ENCODE measurements at places on chromosomes 3 and 15.

DNA sequence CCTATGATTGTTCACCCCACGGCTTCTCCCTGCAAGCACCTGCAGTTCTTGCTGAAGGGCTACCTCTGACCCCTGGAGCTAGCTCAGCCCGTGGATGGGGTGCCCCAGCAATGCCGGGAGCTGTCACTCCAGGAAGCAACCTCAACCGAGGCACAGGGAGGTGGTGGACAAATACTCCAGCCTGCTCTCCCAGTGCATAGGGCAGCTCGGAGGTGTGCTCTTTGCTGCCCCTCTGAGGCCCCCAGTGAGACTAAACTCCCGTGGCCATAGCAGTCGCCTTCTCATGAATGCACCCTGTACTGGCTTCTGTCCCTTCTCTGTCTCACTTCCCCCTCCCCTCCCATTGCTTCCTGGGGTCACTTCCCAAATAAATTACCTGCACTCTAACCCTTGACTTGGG, 48.5 kb downstream of the LINGO1 start:
- DNase-seq, result peak; percentile 45

- DNase-seq, result no peak
These were observed 57.1 kb upstream of the BCL6 start for GRCh38 chr3:187802203-187802927.

DNA sequence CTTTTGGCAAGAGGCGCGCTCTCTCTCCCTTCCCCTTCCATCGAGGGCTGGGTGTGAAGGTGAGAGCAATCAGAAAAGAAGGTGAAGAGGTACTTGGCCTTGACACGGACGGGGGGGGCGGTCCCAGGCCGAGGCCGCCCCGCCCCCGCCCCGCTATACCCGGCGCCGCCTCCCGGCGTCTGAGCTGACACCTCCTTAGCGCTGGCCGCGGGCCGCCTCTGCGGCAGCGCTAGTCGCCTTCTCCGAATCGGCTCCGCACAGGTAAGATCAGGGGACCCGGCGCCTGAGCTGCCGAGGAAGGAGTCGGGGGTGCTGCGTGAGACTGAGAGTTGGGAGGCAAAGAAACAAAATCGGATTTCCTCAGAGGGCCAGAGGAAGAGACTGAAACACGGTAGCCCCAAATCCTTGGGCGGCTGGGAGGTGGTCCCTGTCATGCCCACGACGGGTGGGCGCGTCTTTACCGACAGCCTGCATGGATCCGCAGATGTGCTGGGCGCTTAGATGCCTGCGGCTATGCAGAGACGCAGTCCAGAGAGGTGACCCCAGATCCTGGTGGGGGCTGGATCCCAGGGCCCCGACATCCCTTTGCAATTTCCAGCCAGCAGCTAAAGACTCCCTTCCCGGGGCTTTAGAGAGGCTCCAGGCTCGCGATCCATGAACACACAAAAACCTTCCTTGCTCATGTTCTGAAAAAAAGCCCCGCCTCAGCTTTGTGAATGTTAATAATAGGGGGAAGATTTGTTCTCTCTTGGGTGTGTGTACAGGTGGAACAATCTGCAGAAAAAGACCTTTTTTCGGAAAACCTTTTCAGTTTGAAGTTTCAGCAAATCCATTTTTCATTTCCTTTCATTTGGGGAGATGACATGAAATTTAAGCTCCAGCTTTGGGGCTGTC, at the start of gene ENTPD3:
ENTPD3 (plus strand) TSS at position 184 of the 894 bp plus-strand sequence. CDS start 874 bp downstream, outside the sequence.
- DNase-seq, result no peak

GRCh38 chr3:14290631-14291385, 111.6 kb upstream of the SLC6A6 start:
- DNase-seq, result no peak

DNA sequence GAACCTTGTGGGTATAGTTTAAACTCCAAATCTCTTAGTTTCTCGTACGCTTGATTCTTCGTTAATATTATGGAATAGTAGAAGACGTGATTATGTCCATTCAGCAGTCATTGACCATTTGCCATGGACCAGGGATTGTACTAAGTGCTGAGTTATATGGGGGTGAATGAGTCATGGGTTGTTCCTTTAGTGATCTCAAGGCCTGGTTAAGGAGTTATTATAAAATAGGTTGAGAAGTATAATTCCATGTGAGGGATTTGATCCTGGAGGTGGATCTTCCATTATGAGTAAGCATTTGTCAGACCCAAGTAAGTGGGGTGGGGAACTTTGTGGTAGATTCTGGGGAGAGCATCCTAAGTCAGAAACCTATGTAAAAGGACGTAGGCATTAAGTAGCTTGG, 15.4 kb downstream of the NR2C2 start:
- no peak for DNase-seq

GRCh38 chr15:76932135-76932966, 802 bp downstream of the RCN2 start:
- peak; percentile 57 for DNase-seq

- peak; percentile 81 for DNase-seq
These were observed 141.9 kb upstream of the C2CD4B start for GRCh38 chr15:62306851-62307504.

DNA sequence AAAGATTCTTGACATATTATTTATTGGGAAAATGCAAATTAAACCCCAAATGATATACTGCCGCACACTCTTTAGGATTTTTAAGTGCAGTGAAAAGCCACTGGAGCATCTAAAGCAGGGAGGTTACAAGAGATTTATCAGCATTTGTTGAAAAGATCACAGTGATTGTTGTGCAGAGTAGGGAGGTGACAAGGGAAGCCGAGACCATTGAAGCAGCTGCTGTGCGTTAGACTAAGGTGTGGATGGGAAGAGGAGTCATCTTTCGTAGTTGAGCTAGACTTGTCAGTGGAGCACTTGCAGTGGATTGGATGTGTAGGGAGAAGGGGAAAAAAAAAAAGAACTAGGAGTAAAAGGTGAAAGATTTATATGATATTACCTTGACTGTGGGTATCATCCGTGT, 854.6 kb downstream of the NTRK3 start:
- DNase-seq, result no peak

GRCh38 chr15:59622289-59622688, 10.7 kb downstream of the GCNT3 start:
- DNase-seq, result peak; percentile 53

DNA sequence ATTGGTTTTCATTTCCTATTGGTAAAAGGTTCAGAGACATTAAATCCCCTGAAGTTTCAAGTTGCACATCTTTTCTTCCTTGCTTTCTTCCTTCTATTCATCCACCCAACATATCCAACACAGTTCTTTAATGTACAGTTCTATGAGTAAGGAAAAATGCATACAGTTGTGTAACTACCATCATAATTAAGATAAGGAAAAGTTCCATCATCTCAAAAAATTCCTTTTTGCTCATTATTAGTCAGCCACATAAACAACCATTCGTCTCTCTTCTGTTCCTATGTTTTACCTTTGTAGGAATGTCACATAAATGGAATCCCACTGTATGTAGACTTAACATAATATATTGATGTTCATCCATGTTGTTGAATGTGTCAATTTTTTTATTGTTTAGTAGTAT, 211.1 kb upstream of the ADAMTS9 start:
- no peak for DNase-seq

GRCh38 chr15:84949043-84949442, 32.6 kb upstream of the PDE8A start:
- no peak for DNase-seq

DNA sequence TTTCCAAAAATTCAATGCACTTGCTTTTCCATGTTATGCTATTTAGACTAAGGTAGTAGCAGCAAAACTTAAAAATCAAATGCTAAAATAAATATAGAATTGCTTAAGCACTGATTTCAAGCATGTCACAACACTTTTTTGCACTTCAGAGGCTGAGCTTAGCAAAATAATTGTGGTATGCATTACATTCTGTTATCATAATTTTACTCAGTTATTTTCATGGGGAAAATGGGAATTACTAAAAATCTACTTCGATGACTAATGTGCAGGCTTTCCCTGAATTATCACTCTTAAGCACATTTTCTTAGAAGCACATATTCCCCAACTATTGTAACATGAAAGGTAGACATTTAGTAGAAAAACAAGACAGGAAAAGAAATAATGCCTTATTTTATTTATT, 322.4 kb upstream of the CBLB start:
- DNase-seq, result no peak

GRCh38 chr3:105938101-105938500, 69.3 kb upstream of the CBLB start:
- DNase-seq, result no peak

- no peak for DNase-seq
These were observed 32.9 kb downstream of the RNF111 start for GRCh38 chr15:59020322-59020721.

DNA sequence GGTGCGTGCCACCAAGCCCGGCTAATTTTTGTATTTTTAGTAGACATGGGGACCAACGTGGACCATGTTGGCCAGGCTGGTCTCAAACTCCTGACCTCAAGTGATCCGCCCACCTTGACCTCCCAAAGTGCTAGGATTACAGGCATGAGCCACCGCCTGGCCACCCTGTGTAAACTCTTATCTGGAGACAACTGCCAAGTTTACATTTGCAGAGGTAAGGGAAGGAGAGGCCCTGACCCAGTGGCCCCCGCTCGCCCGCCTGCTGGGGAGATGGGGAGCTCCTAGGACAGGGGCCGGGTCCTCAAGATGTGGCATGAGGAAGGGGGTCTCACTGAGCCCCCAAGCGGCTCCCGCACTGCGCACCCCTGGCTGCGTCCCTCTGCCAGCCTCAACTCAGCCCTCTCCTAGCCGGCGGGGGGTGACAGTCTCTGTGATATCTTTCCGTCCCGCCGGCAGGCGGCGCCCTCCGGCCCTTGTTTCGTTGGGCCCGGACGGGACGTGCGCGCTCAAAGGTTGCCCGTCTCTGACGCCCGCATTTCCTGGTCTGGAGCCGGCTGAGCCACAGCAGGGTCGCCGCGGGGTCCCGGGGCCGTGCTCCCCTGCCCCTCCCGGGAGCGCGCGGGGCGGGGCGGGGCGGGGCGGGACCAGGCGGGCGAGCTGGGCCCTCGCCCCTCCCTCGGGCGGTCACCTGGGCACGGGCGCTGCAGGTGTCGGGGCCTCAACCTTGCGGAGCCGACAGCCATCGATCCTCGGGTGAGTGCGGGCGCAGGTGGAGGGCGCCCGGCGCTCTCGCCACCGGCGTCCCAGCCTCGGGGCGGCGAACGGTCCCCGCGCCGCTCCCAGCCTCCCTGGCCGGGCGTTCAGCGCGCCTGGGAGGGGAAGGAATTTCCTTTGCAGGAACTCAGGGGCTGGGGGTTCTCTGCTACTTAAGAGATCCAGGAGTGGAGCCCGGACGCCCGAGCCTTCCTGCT, at the start of gene GPR160:
GPR160 (plus strand) TSS at position 533 of the 971 bp plus-strand sequence. CDS start 45,978 bp downstream, outside the sequence.
- peak; percentile 91 for DNase-seq

- peak; percentile 39 for DNase-seq
These were observed 1.6 kb downstream of the BTBD1 start for GRCh38 chr15:83065431-83065830.

DNA sequence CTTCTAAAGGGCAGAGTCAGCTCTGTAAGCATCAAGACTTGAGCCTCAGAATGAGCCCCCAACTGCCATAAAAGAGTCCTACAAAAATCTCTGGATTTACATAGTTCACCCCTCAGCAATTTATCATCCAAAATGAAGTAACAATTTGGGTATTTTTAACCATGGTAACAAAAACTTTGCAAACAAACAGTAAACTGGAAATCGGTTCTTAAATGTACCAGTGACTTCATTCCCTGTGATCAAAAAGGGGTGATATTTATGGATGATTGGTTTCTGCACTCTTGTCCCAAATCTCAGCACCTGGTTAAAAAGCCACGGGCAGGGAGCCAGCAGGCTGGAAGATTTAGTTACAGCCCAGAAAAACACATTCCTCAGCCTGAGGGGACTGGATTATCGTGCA, 73.6 kb downstream of the TFG start:
- DNase-seq, result no peak

GRCh38 chr15:95690631-95691340, 639.7 kb upstream of the NR2F2 start:
- DNase-seq, result no peak

- no peak for DNase-seq
These were observed 132.2 kb downstream of the DUT start for GRCh38 chr15:48463366-48463880.

- DNase-seq, result no peak
These were observed at the start of gene TMC3 for GRCh38 chr15:81373775-81374395. Gene TMC3, minus strand, starts transcription at chr15:81374213. Its CDS starts 136 bp downstream, at chr15:81374077.

DNA sequence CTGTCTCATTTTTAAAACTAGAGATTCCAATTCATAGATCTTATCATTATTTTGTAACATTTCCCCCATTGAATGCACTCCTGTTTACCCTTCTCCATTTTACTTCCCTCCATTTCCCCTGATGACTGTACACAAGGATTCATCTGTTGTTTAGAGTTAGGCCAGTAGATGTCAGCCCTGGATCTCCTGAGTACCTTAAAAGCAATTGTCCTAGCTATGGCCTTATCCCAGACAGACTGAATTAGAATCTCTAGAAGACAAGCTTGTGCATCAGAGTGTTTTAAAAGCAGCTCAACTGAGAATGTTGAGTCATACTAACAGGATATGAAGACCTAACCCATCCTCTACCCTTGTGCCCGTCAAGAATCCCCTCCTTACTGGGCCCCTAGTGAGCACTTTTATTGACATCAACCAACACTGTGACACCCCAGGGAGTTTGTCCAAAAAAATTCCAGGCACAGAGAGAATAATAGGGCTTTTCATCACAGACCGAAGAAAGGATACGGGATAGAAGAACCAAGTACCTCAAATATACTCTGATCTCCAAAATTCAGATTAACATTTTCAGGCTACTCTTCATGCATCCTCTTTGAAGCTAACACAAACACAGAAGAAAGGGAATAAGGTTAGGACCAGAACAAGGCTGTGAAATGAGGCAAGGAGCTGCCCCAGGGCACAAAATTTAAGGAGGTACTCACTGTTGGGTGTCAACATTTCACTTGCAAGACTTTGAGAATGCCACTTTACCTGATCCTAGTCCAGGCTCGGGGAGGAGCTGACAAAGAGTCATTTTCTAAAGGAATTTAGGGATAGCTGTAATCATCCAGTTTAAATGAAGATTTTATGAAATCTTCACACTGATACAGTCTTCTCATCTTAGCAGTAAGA, 17.1 kb downstream of the ZBED2 start:
- DNase-seq, result peak; percentile 61

GRCh38 chr3:117550766-117551165, 841.2 kb downstream of the TUSC7 start:
- DNase-seq, result no peak

Measured in KBM-7 (cell line).